Cortex of kidney (tissue), 1 donor: ENCODE measurements at places on chromosomes 11 and 22.

DNA sequence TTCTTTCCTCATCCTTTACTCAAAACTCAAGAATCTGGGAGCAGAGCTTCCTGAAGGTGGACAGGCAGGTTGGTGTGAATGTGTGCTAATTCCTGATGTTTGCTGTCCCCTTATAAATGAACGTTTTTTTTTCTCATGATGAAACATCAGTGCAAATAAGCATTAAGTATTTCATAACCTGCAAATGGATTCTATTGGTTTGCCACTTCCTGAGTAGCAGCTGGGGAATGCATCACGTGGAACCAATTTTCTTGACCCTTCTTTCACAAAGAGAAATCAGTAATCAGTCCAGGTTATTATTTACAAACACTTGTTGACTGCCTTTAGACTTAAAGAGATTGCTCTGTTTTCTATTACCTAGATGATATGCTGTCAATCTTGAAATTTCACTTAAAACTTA lies 40.1 kb upstream of the SCN3B start:
- DNase-seq, result no peak

GRCh38 chr11:94835594-94835927 lies 67.4 kb downstream of the AMOTL1 start:
- DNase-seq, result no peak

- no peak for DNase-seq
Observed at GRCh38 chr11:47056261-47056915, 119.8 kb downstream of the CSTPP1 start.

DNA sequence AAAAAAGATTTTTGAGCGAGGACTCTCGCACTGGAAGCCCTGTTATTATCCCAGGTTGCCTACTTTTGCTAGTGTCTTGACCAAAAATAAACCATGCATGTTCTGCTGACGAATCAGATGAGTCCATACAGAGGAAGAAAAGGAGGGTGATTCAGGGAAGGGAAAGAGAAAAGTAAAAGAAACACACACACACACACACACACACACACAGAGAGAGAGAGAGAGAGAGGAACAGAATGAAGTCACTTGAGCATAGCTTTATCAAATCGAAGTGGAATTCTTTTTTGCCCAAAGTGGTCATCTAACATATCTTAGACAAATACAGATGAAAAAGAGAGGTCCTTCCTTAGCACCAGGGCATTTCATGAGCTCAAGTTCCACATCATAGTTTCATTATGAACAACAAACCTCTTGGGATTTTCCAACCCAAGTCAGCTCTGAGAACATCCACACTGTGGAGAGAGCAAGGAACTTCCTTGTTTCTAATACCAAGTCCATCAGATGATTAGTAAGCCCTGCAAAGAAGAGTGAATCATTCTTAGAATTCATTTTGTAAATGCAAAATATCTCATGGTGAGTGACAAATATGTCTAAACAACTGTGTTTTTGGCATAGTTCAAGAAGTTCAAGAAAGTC lies 7.7 kb upstream of the MMP12 start:
- DNase-seq, result no peak

- DNase-seq, result no peak
Observed at GRCh38 chr11:12318791-12319438, 58.5 kb upstream of the PARVA start.
